CD8-positive, alpha-beta memory T cell (primary cell): ENCODE measurements at places on chromosomes 16 and 17.

DNA sequence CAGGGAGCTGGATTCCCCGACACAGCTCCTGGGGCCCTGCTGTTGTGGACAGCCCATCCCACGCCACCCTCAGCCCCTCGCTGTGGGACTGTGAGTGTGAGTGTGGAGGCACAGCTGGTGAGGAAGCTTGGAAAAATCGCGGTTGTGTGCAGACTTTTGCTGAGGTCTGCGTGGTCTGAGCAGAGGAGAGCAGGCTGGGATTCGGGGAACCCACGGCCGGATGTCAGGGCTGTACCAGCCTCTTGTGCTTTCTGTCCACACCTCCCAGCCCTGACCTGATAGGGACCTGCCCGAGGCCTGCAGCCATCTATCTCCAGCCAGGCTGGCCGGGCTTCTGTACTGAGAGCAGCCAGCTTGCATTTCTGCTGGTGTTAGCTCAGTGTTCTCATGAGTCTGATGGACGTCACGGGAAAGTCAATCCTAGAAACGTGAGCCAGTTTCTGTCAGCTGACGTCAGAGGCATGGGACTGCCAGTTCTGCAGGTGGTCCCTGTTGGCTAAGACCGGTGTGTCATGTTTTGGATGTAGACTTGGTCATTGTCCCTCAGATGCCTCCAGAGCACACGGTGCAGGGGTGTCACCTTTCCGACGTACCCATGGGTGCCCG lies 72.8 kb upstream of the ZNF750 start:
- no peak for DNase-seq

- DNase-seq: no peak
These were observed 15.8 kb downstream of the TMEM98 start for GRCh38 chr17:32943647-32944191.

DNA sequence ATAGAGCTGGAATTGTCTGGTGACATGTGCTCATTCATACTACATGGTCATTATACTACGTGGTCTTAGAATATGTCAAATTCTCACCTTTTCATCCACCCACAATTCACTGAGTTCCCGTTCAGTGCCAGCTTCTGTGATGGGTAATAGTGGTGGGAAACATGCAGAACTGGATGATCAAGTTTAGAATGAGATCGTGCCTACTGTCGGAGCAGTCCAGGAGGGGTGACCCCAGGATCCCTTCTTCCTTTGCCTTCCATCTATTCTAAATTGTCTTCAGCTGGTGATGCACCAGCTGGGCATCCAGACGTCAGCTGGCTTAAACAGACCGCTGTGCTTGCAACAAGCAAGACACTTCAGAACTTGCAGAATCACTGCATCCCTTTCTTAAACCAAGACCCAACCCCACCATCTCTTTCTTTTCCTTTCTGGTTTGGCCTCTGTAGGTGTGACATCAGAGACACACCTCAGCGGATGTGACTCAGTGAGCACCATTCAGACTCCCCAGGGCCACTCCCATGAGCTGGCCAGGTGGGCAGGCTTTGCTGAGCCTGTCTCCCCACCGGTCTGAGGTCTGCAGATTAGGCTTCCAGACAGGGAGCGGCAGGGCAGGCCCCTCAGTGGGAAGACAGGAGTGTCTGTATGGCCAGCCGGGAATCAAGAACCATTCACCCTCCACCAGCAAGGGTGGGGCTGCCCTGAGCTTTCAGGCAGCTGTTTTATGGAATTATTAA lies 18.1 kb downstream of the C17orf100 start:
- no peak for DNase-seq

GRCh38 chr17:74959826-74960515 lies 12.6 kb downstream of the HID1 start:
- no peak for DNase-seq

GRCh38 chr16:76926042-76926441 lies 264.9 kb upstream of the MON1B start:
- DNase-seq: no peak

- DNase-seq: no peak
These were observed 121.2 kb upstream of the RCVRN start for GRCh38 chr17:10025976-10026901.

DNA sequence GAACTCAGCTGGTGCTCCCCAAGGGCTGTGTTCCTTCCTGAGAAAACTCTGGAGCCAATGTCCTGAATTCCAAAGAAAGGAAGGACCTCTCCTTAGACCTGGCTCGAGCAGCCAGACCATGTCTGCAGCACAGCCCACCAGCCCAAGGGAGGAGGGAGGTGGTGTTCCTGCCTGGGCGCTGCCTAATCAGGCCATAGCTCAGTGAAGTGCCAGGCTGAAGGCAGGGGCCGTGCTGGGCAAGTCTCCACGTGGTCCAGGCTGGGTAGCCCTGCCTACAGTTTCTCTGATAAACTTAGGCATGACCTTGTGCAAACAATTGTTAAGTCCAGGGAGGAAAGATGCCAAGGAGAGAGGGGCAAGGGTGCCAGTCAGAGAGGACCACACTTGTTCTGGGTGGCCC lies 76.8 kb downstream of the MPRIP start:
- no peak for DNase-seq

DNA sequence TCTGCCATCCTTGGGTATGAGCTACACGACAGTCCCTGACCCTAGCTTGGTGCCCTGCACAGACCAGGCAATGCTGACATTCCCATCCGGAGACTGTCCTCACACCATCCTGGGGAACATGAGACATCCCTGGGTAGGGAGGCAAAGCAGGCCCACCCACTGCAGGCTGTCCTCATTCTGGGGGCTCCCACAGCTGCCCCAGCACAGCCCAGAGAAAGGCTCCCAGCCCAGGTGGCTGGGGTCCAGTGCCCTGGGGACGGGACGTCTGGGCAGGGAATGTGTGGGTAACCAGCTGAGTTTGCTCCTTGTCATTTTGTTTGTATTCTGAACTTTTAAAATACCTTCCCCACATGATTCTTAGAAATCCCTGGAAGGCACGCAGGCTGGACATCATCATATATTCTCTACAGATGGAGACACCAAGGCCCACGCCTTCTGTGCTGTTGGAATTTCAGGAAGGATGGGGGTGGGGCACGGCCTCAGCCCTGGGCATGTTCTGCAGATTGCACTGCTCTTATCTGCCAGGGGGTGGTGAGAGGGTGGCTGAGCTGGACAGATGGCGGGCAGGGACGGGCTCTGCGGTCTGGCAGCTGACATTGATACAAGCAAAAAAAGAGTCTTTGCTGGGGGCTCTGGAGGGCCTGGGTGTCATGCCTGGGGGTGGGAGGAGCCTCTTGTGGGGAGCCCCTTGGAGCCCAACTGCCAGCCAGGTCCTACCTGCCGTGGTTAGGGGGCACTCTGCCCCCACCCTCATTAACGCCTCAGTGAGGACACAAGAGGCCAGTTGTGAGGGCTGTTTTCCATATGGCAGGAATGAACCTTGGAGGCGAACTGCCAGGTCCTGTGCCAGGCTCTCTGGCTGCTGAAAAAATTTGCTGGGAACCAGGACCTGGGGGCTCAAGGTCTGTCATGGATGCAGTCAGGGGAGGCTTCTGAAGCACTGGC lies 28.4 kb downstream of the LRRC75A start:
- DNase-seq: no peak
